ENCODE measurements at places on chromosomes 1 and 21. TPM values are rescaled to one million over a fixed set of nuclear protein-coding genes. Genes with fewer than 3 reads are reported as not detected.

DNA sequence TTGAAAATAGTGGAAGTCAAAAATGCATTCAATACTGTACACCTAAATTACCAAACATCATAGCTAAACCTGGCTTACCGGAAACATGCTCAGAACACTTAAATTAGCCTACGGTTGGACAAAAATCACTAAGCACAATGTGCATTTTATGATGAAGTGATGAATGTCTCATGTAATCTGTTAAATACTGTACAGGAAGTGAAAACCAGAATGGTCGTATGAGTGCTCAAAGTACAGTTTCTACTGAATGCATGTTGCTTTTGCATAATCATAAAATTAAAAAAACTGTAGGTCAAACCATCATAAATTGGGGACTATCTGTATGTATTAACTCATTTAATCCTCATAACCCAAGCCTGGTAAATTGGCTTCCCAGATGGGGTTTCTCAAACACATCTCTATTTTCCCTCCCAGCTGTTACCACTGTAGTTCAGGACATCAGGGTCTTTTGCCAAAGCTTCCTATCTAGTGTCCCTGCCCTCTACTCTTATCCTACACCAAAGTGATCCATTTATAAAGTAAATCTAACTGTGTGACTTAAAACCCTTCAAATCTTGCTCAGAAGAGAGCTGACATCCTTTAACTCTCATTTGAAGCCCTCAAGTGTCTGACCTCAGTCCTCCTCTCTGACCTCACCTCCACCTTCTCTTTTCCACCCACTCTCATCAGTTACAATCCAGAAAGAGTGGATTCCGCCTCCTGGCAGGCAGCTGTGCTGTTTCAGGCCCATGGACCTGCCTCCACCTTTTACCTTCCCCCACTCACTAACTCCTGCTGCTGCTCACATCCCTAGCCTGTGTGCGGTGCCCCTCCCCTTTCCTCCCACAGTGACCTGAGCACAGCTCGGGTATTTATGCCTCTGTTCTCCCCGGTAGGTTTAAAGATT is 356.4 kb upstream of the ST6GALNAC5 start:
- peak overlapping the region; percentile 68 for H3K27ac ChIP-seq
- no peak for DNase-seq
- peaks cover 5% of the 10 kb centered on the region for H3K36me3 ChIP-seq

GRCh38 chr21:32382108-32382644 is 10.6 kb downstream of the URB1 start:
- peaks cover 5% of the 10 kb centered on the region for H3K36me3 ChIP-seq
- DNase-seq: no peak
- no peak overlapping the region for H3K4me3 ChIP-seq
- H3K27me3 ChIP-seq: no peaks in the 10 kb centered on the region
- H3K27ac ChIP-seq: no peak overlapping the region

DNA sequence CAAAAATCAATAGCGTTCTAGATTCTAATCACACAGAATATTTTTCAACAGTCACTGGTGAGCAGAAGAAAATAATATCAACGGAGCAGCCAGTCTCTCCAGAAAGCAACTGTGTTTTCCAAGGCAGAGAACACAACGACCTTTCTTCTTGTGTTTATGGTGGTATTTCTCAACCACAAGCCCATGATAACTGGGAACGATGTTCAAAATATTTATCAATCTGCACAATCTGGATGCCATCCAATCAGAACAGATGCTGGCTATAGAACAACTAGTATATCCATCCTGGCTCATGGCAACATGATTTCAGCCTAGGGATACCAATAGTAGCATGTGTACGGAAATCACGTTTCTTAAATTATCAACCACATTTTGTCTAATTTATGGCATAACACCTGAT is 162.7 kb upstream of the RUNX1 start:
- H3K4me1 ChIP-seq: no peaks in the 10 kb centered on the region
- H3K27me3 ChIP-seq: no peaks in the 10 kb centered on the region
- H3K36me3 ChIP-seq: no peaks in the 10 kb centered on the region

GRCh38 chr1:192461684-192462083 is 113.9 kb upstream of the RGS1 start:
- H3K36me3 ChIP-seq: no peaks in the 10 kb centered on the region
- DNase-seq: no peak

The NR1I3 gene
- total RNA-seq: not detected

All from neural crest cell (in vitro differentiated cells).